ENCODE measurements at places on chromosomes 16 and 17. TPM values are rescaled to one million over a fixed set of nuclear protein-coding genes. Genes with fewer than 3 reads are reported as not detected.
A peak's percentile ranks its signal among the peaks of the same experiment; 100 is the strongest.

DNA sequence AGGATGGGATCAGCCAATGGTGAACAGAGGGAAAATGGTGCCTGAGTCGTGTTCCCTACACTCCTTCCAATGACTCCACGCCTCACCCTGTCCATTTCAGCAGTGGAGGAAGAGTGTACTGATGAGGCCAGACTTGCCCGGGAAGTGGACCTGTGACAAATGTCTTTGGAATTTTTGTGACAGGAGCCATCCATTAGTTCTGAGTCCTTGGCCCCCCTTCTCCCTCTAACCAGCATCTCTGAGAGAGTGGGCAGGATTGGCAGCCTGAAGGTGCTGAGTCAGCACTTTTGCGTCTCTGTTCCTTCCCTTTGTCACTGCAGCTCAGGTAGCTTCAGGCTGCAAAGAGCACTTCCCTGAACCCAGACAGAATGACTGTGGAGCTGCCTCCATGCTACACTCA lies 30.8 kb downstream of the BEAN1 start:
- no peak overlapping the region for H3K27ac ChIP-seq
- no peak for DNase-seq
- no peaks in the 10 kb centered on the region for H3K4me1 ChIP-seq
- no peak overlapping the region for H3K4me3 ChIP-seq
- H3K36me3 ChIP-seq: no peaks in the 10 kb centered on the region

DNA sequence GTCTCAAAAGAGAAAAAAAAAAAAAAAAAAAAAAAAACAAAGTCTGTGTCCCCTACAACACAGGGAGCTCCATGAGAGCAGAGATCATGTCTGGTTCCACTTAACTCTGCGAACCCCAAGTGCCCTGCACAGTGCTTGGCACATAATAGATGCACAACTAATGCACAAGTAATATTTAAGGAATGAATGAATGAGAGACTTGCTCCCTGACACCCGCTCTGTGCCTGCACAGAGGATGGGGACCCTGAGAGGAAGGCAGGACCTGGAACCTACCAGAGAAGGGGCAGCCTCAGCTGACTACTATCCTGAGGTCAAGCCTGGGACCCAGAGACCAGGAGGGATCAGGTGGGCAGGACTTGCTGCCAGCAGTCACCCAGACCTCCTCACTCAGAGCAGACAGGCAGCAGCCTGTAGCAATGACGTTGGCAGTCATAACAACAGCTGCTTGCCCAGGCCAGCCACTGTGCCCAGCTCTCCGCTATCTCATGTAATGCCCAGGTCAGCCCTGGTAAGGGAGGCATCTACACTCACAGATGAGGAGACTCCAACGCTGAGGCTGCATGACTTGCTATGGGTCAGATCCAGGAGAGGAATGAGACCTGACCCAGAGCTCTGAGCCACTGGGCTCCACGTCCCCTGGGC lies 2.9 kb downstream of the MYO15A start:
- H3K36me3 ChIP-seq: no peaks in the 10 kb centered on the region
- DNase-seq: no peak
- no peak overlapping the region for H3K27ac ChIP-seq

GRCh38 chr17:36934144-36934691 lies 3.1 kb upstream of the LHX1 start:
- no peak overlapping the region for H3K4me3 ChIP-seq
- peaks cover 100% of the 10 kb centered on the region for H3K27me3 ChIP-seq
- H3K36me3 ChIP-seq: no peaks in the 10 kb centered on the region
- H3K4me1 ChIP-seq: peaks cover 10% of the 10 kb centered on the region

GRCh38 chr16:81586417-81586816 lies 141.8 kb downstream of the CMIP start:
- no peak overlapping the region for H3K27ac ChIP-seq
- H3K4me1 ChIP-seq: peaks cover 37% of the 10 kb centered on the region
- H3K4me3 ChIP-seq: no peak overlapping the region

GRCh38 chr16:1542166-1542500 lies 8.7 kb downstream of the TMEM204 start:
- peak overlapping the region; percentile 73 for H3K27ac ChIP-seq
- H3K4me3 ChIP-seq: no peak overlapping the region
- peaks cover 87% of the 10 kb centered on the region for H3K4me1 ChIP-seq
- no peak for DNase-seq
- no peaks in the 10 kb centered on the region for H3K27me3 ChIP-seq

GRCh38 chr16:78939597-78939996 lies 660.9 kb downstream of the MAF start:
- no peaks in the 10 kb centered on the region for H3K36me3 ChIP-seq
- no peak for DNase-seq
- H3K4me1 ChIP-seq: no peaks in the 10 kb centered on the region
- H3K27ac ChIP-seq: no peak overlapping the region
- H3K27me3 ChIP-seq: no peaks in the 10 kb centered on the region

- no peaks in the 10 kb centered on the region for H3K27me3 ChIP-seq
- H3K4me3 ChIP-seq: no peak overlapping the region
- no peaks in the 10 kb centered on the region for H3K36me3 ChIP-seq
- no peak overlapping the region for H3K27ac ChIP-seq
- no peak for DNase-seq
- H3K4me1 ChIP-seq: no peaks in the 10 kb centered on the region
These were observed 41.2 kb upstream of the HAS3 start for GRCh38 chr16:69064124-69064763.

GRCh38 chr17:15257796-15258512 lies 7.2 kb downstream of the PMP22 start:
- peak overlapping the region; percentile 44 for H3K4me3 ChIP-seq
- DNase-seq: no peak
- peaks cover 4% of the 10 kb centered on the region for H3K4me1 ChIP-seq
- H3K36me3 ChIP-seq: no peaks in the 10 kb centered on the region
- peak overlapping the region; percentile 41 for H3K27ac ChIP-seq
- H3K27me3 ChIP-seq: peaks cover 45% of the 10 kb centered on the region

DNA sequence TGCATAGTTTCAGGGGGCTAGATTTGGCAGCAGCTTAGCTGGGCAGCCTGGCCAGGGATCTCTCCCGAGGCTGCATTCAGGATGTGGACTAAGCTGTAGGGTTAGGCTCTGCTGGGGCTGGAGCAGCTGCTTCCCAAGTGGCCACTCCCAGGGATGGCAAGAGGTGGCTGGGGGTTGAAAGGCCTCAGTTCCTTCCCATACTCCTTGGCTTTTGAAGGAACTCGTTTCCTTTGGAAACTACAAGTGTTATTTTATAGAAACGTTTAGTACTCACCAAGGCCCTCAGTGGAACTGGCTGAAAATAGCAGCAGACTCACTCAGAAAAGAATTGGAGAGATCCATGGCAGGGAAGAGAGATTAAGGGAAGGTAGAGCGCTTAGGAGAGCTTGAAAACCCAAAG lies 76.4 kb downstream of the WWP2 start:
- H3K36me3 ChIP-seq: no peaks in the 10 kb centered on the region
- no peak for DNase-seq
- H3K27me3 ChIP-seq: no peaks in the 10 kb centered on the region
- no peak overlapping the region for H3K4me3 ChIP-seq
- peaks cover 28% of the 10 kb centered on the region for H3K4me1 ChIP-seq
- H3K27ac ChIP-seq: peak overlapping the region; percentile 61

DNA sequence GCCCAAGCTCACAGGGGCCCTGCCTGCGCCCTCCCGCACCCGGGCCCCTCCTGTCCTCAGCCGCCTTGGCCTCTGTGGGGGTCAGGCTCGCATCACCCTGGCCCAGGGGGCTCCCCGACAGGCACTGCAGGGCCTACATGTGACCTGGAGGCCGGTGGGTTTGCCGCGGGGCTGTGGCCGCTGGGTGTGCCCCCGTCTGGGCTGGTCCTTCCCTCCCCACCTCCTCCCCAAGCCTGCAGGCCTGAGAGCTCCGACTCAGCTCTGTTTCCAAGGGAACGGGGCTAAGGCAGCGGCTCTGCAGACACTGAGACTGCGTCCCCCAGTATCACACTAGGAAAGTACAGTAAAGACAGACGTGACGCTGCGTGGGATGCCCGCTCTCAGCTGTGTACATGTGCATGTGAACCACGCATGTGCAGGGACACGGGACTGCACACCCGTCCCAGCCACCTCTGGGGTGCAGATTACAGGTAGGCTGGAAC lies 16.5 kb upstream of the WDR45B start:
- H3K4me1 ChIP-seq: no peaks in the 10 kb centered on the region
- no peaks in the 10 kb centered on the region for H3K36me3 ChIP-seq
- H3K27me3 ChIP-seq: no peaks in the 10 kb centered on the region
- DNase-seq: peak; percentile 70
- no peak overlapping the region for H3K4me3 ChIP-seq
- no peak overlapping the region for H3K27ac ChIP-seq

DNA sequence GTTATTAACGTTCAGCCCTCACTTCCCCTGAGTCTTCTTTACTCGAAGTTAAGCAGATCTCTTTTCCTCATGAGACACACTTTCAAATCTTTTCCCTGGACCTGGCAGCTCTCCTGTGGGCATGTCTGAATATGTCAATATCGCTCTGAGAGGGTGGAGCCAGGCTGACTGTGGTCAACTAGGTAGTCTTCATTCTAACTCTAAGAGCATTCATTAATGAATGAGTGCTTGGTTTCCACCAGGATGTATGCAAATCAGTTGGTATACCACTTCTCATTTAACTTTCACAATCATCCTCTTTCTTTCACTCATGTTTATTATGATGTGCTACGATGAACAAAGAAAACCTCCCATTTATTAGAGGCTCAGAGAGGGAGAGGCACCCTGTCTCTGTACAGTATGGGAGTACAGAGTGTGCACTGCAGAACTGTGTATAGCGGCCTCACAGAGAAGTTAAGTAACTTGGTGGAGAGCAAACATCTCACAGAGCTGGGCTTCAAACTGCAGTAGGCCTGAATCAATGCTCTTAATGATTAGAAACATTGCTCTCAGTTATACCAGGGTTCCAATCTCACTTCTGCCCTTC lies 39.9 kb downstream of the OTOA start:
- no peaks in the 10 kb centered on the region for H3K36me3 ChIP-seq
- H3K27me3 ChIP-seq: no peaks in the 10 kb centered on the region
- no peak overlapping the region for H3K27ac ChIP-seq
- no peak for DNase-seq
- H3K4me1 ChIP-seq: no peaks in the 10 kb centered on the region

- no peak overlapping the region for H3K4me3 ChIP-seq
- peaks cover 92% of the 10 kb centered on the region for H3K4me1 ChIP-seq
- peaks cover 3% of the 10 kb centered on the region for H3K36me3 ChIP-seq
- H3K27me3 ChIP-seq: no peaks in the 10 kb centered on the region
These were observed 38.7 kb upstream of the ZNF750 start for GRCh38 chr17:82878527-82878926.

DNA sequence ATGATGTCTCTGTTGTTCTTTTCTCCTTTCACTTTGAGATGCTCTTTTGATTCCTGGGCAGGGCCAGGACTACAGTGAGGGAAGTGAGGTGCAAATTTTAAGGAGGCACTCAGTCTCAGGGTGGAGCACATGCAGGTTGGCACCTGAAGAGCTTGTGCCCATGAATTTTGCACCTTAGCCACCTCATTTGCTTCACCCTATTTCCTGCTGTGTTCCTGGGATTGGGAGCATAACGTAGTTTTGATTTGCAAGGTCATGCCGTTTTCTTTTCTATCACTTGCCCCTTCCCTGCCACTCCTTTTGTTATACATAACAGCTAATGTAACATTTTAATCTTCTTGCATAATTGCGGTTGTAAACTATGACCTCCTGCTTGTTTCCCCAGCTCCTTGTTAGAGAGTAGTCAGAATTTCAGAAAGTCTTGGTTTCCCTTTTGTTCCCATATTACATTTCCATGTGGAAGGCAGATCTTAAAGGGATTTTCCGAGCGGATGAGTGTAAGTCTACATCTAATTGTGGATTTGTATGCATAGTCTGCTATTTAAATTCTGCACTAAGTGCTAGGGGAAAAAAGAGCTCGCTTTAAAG lies 9.8 kb downstream of the PMFBP1 start:
- H3K27ac ChIP-seq: no peak overlapping the region
- DNase-seq: no peak
- H3K4me1 ChIP-seq: no peaks in the 10 kb centered on the region
- no peak overlapping the region for H3K4me3 ChIP-seq
- no peaks in the 10 kb centered on the region for H3K27me3 ChIP-seq

Gene FAM117A
- total RNA-seq: 13.4 TPM

Gene AOC3
- total RNA-seq: 155 TPM

All from left lung (tissue), 14 donors.